ENCODE measurements at places on chromosomes 6 and 20.

DNA sequence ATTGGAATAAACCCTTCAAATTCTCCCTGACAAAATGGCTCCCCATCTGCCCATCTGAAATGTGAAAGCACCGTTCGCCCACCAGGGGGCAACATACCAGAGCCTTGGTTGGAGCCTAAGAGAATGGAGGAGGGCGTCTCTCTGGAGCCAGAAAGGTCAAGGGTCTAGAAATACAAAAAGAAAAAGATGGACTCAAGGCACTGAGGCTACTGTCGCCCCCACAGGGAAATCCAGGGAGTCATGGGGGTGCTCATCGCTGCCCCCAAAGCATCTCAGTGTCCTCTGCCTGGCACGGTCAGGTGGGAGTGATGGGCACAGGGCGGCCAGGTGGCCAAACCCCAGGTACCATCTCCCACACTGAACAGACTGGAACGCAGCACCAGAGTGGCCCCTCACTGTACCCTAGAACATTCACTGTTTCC lies 136.3 kb downstream of the ZMYND8 start:
- DNase-seq: no peak

- no peak for DNase-seq
These were observed 96.3 kb upstream of the MAFB start for GRCh38 chr20:40785346-40785745.

DNA sequence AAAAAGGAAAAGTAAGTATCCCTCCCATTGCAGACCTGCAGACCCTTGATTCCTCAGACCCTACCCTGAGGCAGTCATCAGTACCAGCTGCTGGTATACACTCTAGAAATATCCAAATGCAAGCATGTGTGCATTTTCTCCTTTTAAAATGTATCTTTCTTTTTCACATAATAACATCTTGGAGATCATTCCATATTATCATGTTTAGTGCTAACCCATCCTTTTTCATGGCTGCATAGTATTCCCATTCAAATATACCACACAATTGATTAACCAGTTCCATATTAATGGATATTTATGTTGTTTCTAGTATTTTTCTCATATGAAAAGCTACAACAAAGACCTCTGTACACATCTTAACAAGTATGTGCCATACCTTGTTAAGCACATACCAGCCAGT lies 70.8 kb downstream of the BLOC1S5 start:
- no peak for DNase-seq

GRCh38 chr6:102848796-102849195 lies 1455.3 kb downstream of the GRIK2 start:
- DNase-seq: peak; percentile 42

DNA sequence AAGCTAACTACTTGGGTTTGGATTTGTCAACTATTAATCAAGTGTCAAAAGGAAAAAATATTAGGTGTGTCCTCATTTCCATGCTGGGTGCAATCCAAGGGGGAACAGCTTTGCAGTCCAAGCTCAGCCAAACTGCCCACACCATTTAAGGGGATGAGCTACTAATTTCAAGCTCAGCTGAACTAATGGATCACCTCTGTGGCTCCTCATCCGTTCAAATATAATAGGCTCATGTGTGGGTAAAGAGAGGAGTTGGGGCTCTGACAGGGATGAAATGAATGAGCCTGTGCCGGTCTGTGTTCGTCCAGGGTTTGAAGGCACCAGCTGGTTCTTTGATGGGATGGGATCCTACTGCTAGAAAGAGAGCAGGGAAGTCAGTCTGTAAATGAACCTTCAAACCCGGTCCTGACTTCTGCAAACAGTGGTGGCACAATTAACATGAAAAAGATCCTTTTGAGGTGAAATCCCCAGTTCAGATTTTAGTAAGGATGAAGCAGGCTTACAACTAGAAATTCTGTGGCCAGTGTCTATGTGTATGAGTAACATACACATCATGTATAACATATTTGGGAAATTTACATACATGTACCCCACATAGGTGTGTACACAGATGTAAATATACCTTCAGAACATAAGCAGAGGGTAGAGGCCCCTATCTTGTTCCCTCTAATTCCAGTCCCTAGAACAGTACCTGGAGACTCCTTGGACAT lies 41.9 kb downstream of the TTI1 start:
- no peak for DNase-seq

DNA sequence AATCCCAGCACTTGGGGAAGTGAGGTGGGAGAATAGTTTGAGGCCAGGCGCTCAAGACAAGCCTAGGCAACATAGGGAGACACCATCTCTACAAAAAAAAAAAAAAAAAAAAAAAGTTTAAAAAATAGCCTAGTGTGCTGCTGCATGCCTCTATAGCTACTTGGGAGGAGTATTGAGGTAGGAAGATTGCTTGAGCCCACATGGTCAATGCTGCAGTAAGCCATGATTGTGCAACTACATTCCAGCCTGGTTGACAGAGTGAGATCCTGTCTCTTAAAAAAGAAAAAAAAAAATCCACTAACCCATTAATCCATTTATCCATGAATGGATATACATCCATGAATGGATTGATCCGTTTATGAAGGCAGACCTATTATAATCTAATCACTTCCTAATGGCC lies 1064.6 kb upstream of the EYS start:
- no peak for DNase-seq

DNA sequence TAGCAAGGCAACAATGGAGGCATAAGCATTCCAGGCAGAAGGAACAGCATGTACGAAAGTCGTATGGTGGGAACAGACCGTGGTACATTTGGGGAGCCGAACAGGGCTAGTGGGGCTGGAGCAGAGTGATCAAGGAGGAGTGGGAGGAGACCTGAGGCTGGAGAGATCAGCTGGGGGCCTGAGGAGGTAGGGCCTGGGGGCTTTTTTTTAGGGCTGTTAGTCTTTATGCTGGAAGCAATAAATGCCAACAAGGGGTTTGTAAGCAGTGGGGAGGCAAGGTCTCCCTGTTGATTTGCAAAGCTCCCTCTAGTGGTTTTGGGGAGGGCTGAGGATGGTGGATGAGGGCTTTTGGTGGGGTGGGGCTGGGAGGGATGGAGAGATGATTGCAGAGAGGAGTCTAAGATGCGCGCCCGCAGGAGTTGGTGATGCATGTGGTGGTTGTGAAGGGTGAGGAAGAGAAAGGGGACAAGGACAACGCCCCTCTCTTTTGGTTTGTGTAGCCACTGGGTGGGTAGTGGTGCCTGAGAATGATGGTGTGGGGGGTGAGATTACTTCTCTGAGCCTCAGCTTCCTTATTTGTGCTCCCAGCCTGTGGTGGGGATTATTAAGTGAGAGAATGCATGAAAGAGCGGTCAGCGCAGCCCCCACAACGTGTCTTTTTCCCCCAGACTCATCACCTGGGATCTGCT lies 74.1 kb upstream of the TOX2 start:
- no peak for DNase-seq

DNA sequence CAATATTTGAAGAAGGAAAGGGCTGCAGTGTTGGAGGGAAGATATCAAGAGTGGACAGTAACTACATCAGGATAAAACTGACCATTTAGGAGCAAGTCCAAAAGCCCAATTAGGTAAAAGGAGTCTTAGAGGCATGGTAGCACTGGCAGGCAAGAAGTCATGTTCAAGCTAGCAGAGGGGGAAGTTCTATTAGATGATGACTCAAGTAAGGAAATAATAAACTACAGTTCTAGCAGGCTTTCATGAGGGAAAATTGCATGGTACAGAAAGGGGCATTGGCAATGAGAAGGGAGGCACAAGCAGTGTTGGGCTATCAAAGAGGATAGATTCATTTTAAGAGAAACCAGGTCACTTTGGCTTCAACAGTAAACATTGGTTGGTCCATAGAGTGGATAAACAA lies 156.1 kb upstream of the PTPRK start:
- DNase-seq: no peak

GRCh38 chr6:124742971-124743370 lies 219.3 kb upstream of the RNF217 start:
- DNase-seq: no peak

DNA sequence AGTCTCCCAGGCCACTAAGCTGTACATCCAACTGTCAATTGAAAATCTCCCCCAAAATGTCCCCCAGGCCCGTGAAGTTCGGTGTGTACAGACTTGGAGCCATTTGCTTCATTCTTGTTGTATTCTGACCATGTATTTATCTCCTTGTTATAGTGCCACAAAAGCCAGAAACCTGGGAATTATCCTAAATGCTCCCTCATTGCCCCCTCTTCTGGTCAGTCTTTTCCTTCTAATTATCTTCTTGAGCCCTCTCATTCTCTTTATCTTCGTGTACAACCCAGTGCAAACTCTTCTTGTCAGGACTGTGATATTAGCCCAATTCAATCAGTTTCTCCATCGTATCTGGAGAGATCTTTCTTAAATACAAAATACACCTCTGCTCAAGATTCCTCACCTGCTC lies 64.7 kb downstream of the RFX6 start:
- DNase-seq: no peak

GRCh38 chr6:42171813-42172581 lies 1.2 kb upstream of the GUCA1A start:
- no peak for DNase-seq

- DNase-seq: no peak
These were observed 115.7 kb downstream of the MBOAT1 start for GRCh38 chr6:20096536-20096935.
